ENCODE measurements at places on chromosomes 12 and 14. TPM values are rescaled to one million over a fixed set of nuclear protein-coding genes. Genes with fewer than 3 reads are reported as not detected.

DNA sequence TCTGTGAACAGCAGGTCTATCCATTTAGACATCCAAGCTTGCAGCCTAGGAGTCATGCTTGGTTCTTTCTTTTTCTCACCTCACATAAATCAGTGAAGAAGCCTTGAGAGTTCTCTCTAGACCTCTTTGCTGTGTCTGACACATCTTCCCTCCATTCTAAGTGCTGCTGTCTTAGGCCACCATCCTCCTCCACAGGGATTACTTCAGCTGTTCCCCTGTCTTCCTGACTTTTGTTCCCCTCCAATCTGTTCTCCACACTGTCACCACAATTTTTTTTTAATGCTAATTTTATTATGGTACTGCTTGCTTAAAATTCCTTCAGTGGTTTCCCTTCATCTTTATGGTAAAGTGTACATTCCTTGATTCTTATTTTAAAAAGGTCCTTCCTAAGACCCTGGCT lies 71.8 kb downstream of the DERA start:
- no peak overlapping the region for H3K4me3 ChIP-seq
- H3K36me3 ChIP-seq, result peaks cover 2% of the 10 kb centered on the region
- H3K4me1 ChIP-seq, result peaks cover 6% of the 10 kb centered on the region
- DNase-seq, result no peak
- no peak overlapping the region for H3K27ac ChIP-seq

DNA sequence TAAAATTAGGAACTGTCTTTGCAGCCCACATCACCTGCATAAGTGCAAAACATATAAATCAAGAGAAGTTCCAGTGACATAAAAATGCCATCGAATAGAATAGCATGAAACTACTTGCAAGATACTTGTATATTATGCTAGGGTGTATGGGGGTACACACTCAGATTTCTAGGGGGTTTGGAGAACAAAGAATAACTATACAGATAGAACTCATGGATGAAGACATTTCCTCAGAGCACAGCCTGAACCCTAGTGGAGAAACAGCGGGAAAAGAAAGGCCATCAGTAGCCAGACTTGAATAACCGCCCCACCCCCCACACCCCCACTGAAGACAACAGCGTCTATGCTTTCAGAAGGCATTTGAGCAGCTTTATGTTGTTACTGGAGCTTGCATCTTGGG lies 425.8 kb downstream of the NPAS3 start:
- no peaks in the 10 kb centered on the region for H3K4me1 ChIP-seq
- no peak overlapping the region for H3K27ac ChIP-seq
- H3K4me3 ChIP-seq, result no peak overlapping the region
- H3K27me3 ChIP-seq, result no peaks in the 10 kb centered on the region
- DNase-seq, result no peak

- no peaks in the 10 kb centered on the region for H3K27me3 ChIP-seq
- H3K36me3 ChIP-seq, result peaks cover 3% of the 10 kb centered on the region
- H3K4me1 ChIP-seq, result peaks cover 14% of the 10 kb centered on the region
- H3K4me3 ChIP-seq, result no peak overlapping the region
These were observed 3.5 kb upstream of the EIF5 start for GRCh38 chr14:103330536-103330935.

DNA sequence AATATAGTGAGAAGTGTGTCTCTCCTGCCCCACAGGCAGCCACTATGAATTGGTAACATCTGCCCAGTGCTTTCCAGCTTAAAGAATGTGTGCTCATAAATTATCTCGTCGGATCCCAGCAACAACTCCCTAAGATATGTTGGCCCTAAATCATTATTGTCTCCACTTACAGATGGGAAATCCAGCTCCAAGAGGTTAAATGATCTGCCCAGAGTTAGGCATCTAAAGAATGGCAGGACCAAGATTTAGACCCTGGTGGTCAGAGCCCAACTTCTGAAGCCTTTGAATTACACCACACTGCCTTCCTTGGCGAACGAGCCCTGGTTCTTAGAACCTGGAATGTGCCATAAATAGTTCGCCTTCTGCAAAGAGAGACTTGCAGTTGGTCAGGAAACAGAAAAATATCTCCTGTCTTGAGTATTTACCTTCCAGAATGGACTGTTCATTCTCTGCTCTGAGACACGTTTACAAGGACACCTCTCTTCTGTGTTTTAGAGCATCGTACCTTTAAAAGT lies 20.1 kb upstream of the PLEK2 start:
- no peaks in the 10 kb centered on the region for H3K36me3 ChIP-seq
- peaks cover 11% of the 10 kb centered on the region for H3K27me3 ChIP-seq
- H3K27ac ChIP-seq, result no peak overlapping the region
- H3K4me3 ChIP-seq, result no peak overlapping the region

The MIP gene
- not detected for total RNA-seq

DNA sequence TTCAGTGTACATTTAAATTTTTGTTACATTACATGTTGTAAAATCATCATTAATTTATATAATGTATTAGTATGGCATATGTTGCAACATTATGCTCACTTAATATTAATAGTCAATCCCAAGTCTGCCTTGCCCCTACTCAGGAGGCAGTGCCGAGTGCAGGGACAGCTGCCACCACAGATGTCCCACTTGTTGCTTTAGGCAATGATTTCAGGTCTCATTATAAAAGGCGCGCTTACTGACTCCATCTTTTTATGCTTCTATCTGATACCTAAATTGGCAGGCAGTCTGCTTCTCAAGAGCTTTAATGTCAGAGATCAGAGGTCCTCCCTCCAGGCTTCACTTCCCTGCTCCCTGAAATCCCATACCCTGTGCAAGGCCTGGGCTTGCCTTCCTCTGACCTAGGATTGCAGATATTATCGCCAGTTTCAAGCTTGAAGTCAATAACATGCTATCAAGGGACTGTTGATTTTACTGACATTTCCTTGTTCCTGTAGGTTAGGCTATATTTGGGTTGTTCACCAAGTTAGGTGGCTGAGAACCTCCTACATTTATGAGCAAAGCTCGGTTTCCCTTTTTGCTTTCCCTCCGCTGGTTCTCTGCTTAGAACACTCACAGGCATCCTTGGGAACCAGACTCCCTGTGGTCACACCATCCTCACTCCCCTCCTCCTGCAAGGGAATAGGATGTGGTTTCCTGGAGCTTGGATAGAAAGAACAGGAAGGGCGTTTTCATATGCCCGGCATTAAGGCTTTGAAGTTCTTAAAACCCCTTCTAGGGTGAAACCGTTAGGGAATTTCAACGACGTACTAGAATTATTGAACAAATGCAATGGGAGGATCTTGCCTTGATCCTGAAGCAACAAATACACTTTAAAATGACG lies 208.4 kb upstream of the FKBP4 start:
- H3K4me3 ChIP-seq, result no peak overlapping the region
- H3K27me3 ChIP-seq, result peaks cover 41% of the 10 kb centered on the region
- peaks cover 8% of the 10 kb centered on the region for H3K4me1 ChIP-seq
- H3K27ac ChIP-seq, result no peak overlapping the region

The LRRC10 gene
- not detected for total RNA-seq

GRCh38 chr12:110858848-110859247 lies 12.1 kb downstream of the CCDC63 start:
- DNase-seq, result no peak
- H3K27me3 ChIP-seq, result no peaks in the 10 kb centered on the region
- no peak overlapping the region for H3K27ac ChIP-seq
- H3K36me3 ChIP-seq, result no peaks in the 10 kb centered on the region
- no peak overlapping the region for H3K4me3 ChIP-seq

The OTX2 gene
- 0.04 TPM for total RNA-seq

- peaks cover 2% of the 10 kb centered on the region for H3K4me1 ChIP-seq
- no peak overlapping the region for H3K27ac ChIP-seq
- H3K4me3 ChIP-seq, result no peak overlapping the region
- H3K27me3 ChIP-seq, result no peaks in the 10 kb centered on the region
- H3K36me3 ChIP-seq, result no peaks in the 10 kb centered on the region
These were observed 4.3 kb upstream of the TRAF3 start for GRCh38 chr14:102772781-102773570.

- peaks cover 17% of the 10 kb centered on the region for H3K36me3 ChIP-seq
- no peaks in the 10 kb centered on the region for H3K4me1 ChIP-seq
- no peaks in the 10 kb centered on the region for H3K27me3 ChIP-seq
- H3K4me3 ChIP-seq, result no peak overlapping the region
- no peak overlapping the region for H3K27ac ChIP-seq
- peak; percentile 30 for DNase-seq
These were observed 27.3 kb upstream of the CHPT1 start for GRCh38 chr12:101670007-101670671.

DNA sequence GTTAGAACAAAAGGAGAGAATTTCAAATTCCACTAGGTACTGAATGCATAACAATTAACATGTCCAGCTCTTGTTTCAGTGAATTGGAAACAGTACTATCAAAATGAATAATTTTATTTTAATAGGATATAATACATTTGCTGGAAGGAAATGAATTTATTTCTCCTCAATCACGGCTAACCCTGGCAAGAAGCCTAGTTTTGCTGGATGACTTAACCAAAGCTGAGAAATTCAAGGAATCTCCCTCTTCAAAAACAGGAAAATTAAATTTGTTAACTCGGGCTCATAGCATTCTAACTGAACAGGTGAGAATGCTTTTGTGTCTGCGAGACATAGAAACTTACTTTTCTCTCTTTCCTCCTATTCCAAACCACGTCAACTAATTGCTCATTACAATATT lies 163.5 kb upstream of the NEDD1 start:
- no peaks in the 10 kb centered on the region for H3K36me3 ChIP-seq
- H3K4me1 ChIP-seq, result no peaks in the 10 kb centered on the region
- no peak overlapping the region for H3K4me3 ChIP-seq
- H3K27ac ChIP-seq, result no peak overlapping the region

DNA sequence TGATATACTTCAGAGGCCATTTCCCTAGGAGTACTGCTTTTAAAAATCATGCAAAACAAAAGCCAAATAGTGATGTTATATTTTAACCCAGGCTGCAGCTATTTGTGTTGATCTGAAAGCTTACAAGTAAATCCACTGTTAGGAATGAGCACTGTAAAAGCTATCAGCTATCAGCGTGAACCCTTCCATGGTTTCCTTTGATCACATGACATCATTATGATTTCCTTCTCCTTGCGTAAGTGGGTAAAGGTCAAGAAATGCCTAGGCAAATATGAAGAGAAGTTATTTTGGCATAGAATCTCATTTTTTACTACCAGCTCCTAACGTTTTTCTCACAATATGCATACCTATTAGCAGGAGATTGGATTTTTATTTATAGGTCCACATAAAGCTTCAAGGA lies 48.6 kb upstream of the CATSPERB start:
- H3K27me3 ChIP-seq, result no peaks in the 10 kb centered on the region
- no peaks in the 10 kb centered on the region for H3K36me3 ChIP-seq
- DNase-seq, result no peak
- H3K4me3 ChIP-seq, result no peak overlapping the region

DNA sequence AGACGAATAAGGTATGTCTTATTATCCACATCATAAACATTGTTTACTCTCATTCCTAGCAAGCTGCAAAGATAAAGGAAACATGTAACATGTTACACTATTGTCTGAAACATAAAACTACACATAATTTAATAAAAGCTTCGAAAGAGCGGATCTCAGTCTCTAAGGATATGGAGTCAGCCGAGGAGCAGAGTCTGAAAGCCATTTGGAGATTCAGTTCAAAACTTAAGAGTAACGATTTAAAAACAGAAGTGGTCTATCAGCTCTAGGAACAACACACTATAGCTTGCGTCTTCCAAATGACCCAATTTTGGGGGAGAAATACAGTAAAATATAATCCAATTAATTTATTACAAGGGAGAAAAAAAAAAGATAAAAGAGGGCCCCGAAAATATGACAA lies 775 bp downstream of the NEMF start:
- DNase-seq, result no peak
- H3K4me1 ChIP-seq, result peaks cover 9% of the 10 kb centered on the region
- H3K36me3 ChIP-seq, result peaks cover 9% of the 10 kb centered on the region
- peak overlapping the region; percentile 78 for H3K4me3 ChIP-seq
- peak overlapping the region; percentile 83 for H3K27ac ChIP-seq
- no peaks in the 10 kb centered on the region for H3K27me3 ChIP-seq

GRCh38 chr12:104939089-104939488 lies 19.0 kb downstream of the SLC41A2 start:
- DNase-seq, result no peak
- H3K4me1 ChIP-seq, result no peaks in the 10 kb centered on the region
- H3K36me3 ChIP-seq, result no peaks in the 10 kb centered on the region
- no peak overlapping the region for H3K27ac ChIP-seq

The GARIN6 gene
- total RNA-seq, result not detected

DNA sequence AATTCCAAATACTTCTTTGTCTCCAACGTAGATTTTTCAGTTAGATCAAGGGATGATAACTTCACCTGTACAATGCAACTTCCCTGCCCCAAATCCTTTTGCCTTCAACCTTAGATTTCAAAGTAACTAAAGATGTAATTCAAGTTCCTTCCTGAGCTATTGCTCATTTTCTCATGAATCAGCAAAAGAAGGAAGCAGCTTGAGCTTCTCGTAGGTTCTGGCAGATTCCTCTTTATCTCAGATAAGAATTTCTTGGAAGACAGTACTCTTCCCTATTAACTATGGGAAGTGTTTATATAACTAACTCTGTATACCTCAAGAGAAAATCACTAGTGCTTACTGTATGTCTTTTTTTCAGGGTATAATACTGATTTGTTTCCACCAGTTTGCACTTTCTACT lies 203.8 kb downstream of the RASSF9 start:
- H3K4me3 ChIP-seq, result no peak overlapping the region
- H3K27ac ChIP-seq, result no peak overlapping the region
- no peaks in the 10 kb centered on the region for H3K4me1 ChIP-seq
- H3K36me3 ChIP-seq, result no peaks in the 10 kb centered on the region

The PZP gene
- total RNA-seq, result 0.40 TPM

GRCh38 chr12:89750389-89751351 lies 42.0 kb upstream of the ATP2B1 start:
- no peak for DNase-seq
- H3K4me1 ChIP-seq, result peaks cover 12% of the 10 kb centered on the region

The KRT83 gene
- not detected for total RNA-seq

GRCh38 chr14:51554953-51555352 lies 96.8 kb upstream of the FRMD6 start:
- no peaks in the 10 kb centered on the region for H3K27me3 ChIP-seq
- H3K36me3 ChIP-seq, result no peaks in the 10 kb centered on the region
- H3K27ac ChIP-seq, result no peak overlapping the region
- H3K4me3 ChIP-seq, result no peak overlapping the region
- DNase-seq, result no peak

DNA sequence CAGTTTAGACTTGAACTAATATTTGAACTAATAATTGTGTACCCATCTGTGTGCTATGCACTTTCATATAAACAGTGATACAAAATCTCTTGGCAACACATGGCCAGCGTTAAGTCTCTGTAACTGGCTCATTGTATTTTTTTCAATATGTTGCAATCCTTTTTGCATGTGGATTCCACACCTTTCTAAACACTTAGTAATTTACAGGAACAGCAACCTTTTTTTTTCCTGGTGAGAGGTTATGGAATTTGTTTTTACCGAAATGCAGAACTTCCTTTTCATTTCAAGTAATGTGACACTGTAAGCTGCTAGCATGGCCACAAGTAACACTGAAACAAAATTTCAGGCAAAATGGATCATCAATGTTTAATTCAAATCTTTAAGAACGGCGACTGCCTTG lies 45.4 kb upstream of the EPS8 start:
- H3K27me3 ChIP-seq, result no peaks in the 10 kb centered on the region
- no peak for DNase-seq
- no peaks in the 10 kb centered on the region for H3K36me3 ChIP-seq
- H3K27ac ChIP-seq, result no peak overlapping the region
- no peak overlapping the region for H3K4me3 ChIP-seq
